ENCODE measurements at places on chromosomes 13 and 19. TPM values are rescaled to one million over a fixed set of nuclear protein-coding genes. Genes with fewer than 3 reads are reported as not detected.

DNA sequence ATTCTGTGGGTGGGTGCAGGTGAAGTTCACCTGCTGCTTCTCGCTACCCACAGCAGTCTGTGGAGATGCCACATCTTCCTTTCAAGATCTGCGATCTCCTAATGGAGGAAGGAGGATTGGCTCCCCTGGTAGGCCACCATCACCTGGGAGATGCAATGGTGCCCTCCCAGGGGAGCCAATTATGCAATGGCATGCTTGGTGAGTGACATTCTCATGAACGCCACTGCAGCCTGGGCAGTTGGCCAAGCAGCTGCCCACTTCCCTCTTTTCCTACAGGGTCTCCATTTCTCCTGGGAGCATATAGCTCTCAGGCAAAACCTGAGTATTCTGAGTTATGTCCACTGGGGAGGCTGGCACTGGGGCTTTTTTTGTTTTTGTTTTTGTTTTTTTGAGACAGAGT, 83.5 kb upstream of the KCTD15 start:
- no peak for DNase-seq

DNA sequence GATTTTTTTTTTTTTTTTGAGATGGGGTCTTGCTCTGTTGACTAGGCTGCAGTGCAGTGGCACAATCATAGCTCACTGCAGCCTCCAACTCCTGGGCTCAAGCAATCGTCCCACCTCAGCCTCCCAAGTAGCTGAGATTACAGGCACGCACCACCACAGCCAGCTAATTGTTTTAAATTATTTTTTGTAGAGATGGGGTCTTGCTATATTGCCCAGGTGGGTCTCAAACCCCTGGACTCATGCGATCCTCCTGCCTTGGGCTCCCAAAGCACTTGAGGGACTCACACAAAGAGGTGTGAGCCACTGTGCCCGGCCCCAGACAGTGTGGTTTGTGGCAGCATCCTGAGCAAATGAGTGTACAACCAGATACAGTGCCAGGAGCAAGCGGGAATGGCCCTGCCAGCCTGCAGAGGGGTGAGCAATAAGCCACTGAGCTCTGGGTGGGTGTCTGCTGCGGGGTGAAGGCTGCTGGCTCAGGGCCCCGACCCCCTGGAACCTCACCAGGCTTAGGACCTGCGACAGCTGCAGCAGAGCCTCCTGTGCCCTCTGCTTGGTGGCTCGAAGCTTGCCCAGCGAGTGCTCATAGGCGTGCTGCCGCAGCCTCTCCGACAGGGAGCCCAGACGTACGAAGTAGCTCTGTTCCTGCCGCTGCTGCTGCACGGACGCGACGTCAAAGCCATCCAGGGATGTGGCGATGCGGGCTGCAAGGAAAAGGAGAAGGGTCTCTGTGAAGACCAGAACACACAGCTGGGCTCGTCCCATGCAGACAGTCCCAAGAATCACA, 15.9 kb upstream of the TICAM1 start:
- DNase-seq = no peak

DNA sequence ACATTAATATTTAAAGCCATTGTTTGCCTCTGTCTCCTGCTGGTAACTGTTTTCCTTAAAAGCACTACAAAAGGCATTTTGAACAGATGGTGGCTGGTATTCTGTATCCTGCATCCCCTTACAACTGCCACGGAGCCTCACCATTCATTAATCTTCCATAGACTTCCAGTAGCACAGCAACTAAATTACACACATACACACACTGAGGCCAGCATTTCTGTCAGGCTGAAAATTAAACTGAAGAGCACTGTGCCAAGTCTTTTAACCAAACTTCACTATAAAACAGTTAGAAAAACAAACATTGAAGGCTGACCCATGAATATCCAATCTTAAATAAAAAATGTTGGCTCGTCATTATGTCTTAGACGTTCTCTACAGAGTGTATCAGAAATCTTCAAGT, 697.8 kb downstream of the DACH1 start:
- DNase-seq = peak; percentile 23

- no peak for DNase-seq
Observed at GRCh38 chr19:29781386-29782259, 30.2 kb upstream of the CCNE1 start.

DNA sequence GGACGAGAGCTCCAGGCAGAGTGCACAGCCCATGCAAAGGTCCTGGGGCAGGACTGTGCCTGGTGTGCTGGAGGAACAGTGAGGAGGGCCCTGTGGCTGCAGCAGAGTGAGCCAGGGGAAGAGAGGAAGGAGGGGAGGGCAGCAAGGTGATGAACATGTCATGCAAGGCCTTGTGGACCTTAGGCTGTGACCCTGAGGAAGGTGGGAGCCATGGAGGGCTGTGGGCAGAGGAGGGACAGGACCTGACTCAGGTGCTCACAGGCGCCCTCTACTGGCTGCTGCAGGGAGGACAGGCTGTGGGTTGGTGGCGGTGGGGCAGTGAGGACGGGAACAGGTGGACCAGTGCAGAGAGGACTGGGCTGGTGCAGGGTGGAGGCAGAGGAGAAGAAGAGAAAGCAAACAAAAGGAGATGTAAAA, 170.3 kb downstream of the PTPRS start:
- no peak for DNase-seq

DNA sequence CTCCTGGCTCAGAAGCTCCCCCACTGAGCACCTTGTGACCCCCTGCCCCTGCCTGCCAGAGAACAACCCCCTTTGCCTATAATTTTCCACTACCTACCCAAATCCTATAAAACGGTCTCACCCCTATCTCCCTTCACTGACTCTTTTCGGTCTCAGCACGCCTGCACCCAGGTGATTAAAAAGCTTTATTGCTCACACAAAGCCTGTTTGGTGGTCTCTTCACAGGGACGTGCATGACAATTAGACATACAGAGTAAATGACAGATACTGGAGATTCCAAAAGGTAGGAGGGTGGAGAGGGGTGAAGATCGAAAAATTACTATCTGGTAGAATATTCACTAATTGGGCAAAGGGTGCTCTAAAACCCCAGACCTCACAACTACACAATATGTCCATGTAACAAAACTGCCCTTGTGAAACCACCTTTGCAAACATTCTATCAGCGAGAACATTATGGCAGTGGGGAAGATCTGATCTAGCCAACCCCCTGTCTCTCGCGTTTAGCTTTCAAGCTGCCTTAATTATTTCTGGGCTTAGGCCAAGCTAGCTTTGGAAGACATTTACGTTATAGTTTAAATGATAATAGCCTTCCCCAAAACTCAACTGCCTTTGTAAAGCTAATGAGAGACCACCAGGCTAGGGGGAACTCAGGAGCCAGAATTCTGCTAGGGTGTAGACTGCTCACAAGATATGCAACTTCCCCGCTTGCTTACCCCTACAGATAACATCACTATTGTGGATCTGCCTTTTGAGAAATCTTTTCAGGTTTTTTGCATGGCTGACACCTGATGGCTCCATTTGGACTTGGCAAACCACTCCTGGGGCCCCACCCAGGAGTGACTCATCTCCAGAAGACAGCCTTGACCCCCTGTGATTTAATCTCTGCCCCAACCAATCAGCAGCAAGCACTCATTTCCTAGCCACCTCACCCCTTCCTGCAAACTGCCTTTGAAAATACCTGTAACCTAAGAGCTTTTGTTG, 1534.0 kb upstream of the SPRY2 start:
- no peak for DNase-seq

GRCh38 chr19:16148443-16149229, 5.2 kb downstream of the HSH2D start:
- DNase-seq = no peak

DNA sequence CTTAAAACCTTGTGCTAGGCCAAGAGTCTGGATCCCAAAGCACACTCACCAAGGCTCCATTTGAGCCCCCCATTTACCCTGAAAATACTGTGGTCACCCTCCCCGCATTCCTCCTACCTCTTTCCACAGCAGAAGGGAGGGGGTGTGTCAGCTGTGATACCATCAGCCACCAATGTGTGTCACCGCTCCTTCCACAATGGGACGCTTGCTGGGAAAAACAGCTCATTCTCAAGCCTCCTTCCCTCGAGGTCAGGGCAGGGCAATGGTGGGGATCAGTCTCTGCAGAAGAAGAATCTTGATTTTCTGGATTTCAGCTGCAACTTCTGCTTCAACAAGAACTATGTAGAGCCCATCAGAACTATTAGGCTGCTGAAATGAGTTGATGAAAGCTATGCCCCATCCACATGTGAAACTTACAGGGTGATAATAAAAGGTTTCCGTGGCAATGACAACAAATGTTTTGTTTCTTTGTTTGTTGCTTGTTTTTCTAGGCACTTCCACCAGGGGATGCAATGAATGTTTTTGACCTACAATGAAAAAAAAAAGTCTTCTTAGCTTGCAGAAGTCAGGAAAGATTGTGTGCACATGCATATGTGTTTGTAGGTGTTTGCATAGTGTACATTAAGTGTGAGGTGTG, 26.4 kb upstream of the ZNF507 start:
- no peak for DNase-seq

DNA sequence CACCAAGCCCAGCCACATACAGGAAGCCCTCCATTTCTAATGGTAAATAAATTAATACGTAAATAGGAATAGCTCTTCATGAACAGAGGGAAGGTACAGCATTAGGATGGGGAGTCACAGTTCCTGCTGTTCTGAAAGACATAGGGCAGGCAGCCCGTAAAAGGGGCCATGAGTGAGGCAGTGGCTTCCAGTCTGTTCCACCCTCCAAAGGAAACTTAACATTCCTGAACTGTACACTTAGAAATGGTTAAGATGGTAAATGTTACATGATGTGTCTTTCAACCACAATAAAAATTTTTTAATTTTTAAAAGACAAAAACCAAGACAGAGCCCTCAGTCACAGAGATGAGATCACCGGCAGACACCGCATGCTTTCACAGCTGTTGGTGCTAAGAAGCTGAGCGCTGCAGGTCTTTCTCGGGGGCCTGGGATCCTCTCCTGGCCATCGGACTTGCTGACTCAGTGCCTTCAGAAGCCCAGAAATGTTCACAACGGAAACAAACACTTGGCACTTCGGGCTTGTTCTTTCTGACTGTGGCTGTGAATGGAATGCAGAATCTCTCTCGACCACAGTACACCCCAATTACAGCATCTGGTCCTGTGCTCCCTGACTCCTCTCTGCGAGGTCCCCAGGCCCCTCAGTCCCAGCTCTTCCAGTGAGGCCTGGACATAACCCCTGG, 36.4 kb downstream of the EPS15L1 start:
- DNase-seq = peak; percentile 92

DNA sequence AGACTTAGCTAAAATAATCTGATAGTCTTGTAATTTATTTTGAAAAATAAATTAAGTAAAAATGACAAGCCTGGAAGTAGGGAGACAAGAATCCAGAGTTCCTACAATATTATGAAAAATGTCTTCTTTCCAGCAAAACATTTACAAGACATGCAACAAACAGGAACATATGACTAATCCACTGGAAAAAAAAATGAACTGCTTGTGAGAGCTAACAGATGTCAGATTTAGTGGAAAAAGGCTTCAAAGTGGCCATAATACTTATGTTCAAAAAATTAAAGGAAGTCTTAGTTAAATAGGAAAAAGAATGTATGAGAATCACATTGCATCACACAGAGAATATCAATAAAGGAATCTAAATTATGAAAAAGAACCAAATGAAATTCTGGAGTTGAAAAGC, 2082.0 kb upstream of the PCDH20 start:
- peak; percentile 88 for DNase-seq

DNA sequence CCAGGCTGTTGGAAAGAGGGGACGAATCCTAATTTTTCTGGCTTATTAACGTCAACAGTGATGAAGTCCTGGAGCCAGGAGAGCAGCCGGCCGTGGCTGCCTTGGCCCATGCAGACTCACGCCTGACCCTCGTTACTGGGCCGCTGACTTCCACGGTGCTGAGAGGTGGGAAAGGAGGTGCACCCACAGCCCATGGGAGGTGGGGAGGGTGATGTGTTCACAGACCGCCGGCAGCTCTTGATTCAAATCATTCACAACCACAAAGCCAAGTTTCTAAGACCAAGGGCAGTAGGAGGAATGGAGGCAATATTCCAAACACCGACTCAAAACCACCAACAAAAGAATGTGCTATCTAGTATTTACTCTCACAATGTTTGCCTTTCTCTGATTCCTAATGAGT, 24.3 kb downstream of the COL4A2 start:
- peak; percentile 76 for DNase-seq

- DNase-seq = no peak
Observed at GRCh38 chr13:98293103-98293502, 116.0 kb upstream of the RNF113B start.

- DNase-seq = no peak
Observed at GRCh38 chr19:30222428-30222873, 149.7 kb upstream of the ZNF536 start.

DNA sequence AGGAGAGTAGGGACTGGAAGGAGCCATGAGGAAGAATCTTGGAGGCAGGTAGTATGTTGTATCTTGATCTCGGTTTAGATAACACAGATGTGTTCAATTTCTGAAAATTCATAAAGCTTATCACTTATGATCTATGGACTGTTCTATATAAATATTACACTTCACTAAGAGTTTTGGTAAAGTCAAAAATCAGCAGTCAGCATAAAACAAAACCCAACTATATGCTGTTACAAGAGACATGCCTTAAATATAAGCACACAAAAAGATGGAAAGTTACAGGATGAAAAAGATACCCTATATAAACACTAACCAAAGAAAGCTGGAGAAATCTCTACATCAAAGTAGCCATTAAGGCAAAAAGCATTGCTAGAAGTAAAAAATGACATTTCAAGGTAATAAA, 4.5 kb upstream of the KASH5 start:
- DNase-seq = no peak

DNA sequence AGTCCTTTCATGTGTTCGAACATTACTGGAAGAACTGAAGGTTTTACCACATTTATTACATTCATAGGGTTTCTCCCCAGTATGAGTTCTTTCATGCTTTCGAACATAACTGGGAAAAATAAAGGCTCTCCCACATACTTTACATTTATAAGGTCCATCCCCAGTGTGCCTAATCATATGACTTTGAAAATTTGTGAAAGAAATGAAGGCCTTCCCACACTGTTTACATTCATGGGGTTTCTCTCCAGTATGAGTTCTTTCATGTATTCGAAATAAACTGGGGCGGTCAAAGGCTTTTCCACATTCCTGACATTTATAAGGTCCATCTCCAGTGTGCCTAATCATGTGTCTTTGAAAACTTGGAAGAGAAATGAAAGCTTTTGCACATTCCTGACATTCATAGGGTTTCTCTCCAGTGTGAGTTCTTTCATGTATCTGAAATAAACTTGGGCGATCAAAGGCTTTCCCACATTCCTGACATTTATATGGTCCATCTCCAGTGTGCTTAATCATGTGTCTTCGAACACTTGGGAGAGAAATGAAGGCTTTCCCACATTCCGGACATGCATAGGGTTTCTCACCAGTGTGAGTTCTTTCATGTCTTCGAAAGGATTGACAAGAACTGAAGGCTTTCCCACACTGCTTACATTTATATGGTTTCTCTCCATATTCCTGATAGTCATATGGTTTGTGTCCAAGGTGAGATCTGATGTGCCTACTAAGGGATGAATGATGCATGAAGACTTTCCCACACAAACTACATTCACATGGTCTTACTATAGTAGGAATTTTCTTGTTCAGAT, 24.0 kb downstream of the ZNF564 start:
- peak; percentile 54 for DNase-seq

The ZNF536 gene
- polyA plus RNA-seq = 0.16 TPM

The C1QTNF9 gene
- polyA plus RNA-seq = not detected

The CLN5 gene
- polyA plus RNA-seq = 30.0 TPM

The KLK15 gene
- polyA plus RNA-seq = not detected

The BCAM gene
- 12.2 TPM for polyA plus RNA-seq

The TRAPPC2B gene
- polyA plus RNA-seq = 14.0 TPM

The STAP2 gene
- 1.7 TPM for polyA plus RNA-seq

The NLRP11 gene
- polyA plus RNA-seq = not detected

Data from fibroblast of lung (primary cell).